ENCODE measurements at places on chromosomes 1 and 21.

DNA sequence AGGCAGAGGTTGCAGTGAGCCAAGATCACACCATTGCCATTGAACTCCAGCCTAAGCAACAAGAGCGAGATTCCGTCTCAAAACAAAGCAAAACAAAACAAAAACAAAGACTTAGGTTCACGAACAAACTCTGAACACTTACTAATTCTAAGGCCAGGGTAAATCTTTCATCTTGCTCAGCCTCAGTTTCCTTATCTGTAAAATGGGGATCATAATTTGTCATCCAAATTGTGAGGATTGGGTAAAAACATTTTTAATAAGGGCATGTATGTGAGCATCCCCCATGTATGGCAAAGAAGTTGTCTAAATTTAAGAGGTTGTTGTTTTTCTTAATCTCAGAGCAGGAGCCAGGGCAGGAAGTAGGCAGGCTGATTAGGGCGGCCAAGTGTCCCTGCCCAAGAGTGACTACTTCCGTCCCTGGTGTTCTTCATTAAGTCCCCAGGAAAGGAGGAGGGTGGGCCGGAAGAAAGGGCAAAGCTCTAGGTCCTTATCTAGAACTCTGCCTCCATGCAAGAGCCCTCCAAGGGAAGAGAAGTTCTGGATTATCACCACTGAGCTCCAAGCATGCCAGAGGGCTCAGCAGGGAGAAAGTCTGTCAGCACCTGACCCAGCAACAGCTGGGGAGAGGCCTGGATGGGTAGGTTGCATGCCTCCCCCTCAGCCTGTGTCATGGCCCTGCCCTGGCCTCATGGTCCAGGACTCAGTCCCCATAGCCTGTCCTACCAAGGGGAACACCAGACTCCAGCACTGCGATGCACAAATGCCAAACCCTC lies 49.9 kb upstream of the CLIC4 start:
- DNase-seq, result no peak

- no peak for DNase-seq
Measured at GRCh38 chr1:85135392-85135798, 65.4 kb downstream of the SYDE2 start.

DNA sequence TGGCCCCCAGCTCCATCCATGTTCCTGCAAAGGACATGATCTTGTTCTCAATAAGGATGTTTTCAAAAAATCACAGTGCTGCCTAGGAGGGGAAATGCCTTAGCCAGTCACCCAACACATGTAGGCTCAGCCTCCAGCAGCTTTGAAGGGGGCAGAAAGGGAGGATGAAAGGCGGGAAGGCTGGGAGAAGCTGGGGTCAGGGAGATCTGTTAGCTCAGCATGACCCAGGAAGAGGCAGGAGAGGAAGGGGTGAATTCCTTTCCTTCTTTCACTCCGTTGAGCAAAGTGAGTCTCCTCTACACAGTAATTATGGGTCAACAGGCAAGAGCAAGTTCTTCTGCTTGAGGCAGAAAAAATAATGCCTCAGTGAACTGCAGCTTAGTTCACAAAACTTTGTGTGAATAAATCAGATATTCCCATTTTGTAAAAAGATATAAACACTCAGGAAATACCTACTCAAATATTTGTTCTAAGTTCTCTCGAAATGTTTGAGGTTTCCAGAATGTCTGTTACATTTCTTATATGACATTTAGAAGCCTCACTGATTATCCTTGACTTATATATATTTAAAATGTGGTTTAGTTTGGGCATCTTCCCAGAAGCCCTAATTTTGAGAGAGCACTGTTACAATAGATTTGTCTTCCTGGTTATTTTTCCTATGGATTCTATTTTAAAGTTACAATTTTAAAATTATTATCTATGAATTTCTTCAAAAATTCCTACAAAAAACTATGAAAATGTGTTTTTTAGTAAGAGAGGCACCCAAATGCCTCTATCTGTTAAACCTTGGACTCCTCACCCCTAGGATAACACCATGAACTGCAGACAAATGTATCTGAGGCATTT lies 116.8 kb downstream of the KCNJ6 start:
- DNase-seq, result no peak

GRCh38 chr1:64212031-64212430 lies 8.6 kb downstream of the UBE2U start:
- DNase-seq, result no peak

GRCh38 chr1:247746391-247746935 lies 1.5 kb downstream of the OR14A2 start:
- no peak for DNase-seq

- no peak for DNase-seq
Measured at GRCh38 chr1:21742578-21742977, 40.4 kb downstream of the USP48 start.

DNA sequence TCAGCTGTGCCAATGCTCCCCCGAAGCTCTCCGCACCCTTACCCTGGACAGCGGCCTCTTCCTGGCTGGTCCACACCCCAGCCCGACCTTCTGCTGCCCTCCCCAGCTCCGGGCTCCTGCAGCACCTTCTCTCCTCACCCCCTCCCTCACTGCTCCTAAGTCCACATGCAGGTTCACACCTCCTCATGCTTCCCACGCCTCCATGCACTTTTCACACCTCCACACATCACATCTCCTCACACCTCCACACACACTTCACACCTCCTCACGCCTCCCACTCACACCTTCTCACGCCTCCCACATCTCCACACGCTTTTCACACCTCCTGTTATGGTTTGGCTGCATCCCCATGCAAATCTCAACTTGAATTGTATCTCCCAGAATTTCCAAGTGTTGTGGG lies 18.9 kb downstream of the GPR137B start:
- DNase-seq, result no peak

DNA sequence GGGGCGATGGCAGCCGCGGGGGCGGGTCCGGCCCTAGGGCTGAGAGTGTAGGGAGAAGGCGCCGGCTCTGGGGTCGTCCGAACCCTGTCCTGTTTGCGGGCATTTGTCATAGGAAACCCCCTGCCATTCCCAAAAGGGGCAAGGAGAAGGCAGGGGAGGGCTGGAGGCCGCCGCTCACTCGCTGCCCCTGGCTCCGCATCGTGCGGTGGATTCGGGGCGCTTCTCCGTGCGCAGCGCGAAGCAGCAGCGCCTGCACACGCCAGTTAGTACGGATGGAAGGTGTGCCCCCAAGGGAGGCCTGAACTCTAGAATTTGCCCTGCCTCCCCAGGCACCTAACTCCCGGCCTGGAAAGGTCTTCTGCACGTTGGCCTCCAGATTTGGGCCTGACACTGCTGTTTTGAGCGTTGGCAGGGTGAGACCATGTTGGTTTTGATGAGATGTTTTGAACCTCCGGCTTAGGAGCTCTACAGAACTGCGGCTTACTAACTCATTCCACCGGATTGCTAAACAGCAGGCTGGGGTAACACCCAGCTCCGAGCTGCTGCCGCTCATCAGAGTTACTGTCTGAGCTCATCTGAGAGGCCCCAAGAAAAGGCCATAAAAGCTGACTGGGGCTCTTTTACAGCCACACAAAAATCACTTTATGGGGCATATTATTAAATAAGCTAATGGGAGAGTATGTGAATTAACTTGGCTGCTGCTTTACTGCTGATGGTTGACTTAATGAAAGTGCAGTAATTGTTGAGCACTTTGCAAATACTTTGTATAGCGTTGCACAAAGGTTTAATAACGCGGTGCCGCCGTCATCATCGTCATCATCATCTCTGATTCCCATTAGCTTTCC lies 987 bp downstream of the GPR137B start:
- DNase-seq, result no peak

DNA sequence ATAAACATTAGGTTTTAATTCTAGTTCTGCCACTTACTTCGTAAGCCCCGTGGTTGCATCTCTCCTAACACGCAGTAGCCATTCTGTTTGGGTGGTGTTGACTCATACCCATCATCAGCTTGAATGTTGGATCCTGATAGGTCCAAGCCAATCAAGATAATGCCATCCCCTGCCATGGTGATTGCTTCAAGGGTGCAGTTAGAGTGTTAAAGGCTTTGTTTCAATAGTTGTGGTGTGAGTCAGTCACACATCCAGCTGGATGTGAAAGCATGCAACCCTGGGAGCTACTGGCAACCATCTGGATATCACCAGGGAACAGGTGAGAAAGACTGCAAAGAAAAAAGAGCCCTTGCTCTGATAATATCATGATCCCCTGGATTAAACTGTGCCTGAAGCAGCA lies 69.1 kb downstream of the OMA1 start:
- DNase-seq, result no peak

DNA sequence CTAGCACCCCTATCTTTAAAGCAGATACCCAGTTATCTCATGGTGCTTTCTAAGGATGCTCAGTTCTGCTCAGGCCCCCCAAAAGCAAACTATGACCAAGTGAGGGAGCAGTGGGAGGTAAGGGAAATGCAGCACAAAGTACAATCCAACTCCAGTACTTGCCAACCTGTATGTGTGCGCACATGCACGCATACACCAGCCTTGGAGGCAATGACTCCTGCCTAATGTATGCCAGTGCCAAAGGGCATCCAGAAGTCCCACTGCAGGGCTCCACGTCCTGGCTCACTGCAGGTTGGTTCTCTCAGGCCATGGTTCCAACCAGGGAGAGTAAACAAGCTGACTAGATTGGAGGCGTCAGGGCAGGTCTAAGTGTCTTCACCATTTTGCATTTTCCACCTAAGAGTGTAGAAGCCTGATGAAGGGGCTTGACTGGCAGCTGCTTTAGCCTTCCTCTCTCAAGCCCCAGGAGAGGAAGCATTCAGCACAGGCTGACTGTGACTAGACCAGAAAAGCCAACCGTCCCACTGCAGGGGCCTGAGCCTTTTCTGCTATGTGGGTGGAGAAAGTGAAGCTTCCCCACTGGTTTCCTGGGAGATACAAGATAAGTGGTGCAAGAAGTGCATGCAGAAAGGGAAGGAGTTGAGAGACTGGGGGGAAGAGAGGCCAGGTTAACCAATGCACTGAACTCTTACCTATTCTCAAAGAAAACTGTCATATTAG lies 7.7 kb downstream of the AMIGO1 start:
- DNase-seq, result no peak

DNA sequence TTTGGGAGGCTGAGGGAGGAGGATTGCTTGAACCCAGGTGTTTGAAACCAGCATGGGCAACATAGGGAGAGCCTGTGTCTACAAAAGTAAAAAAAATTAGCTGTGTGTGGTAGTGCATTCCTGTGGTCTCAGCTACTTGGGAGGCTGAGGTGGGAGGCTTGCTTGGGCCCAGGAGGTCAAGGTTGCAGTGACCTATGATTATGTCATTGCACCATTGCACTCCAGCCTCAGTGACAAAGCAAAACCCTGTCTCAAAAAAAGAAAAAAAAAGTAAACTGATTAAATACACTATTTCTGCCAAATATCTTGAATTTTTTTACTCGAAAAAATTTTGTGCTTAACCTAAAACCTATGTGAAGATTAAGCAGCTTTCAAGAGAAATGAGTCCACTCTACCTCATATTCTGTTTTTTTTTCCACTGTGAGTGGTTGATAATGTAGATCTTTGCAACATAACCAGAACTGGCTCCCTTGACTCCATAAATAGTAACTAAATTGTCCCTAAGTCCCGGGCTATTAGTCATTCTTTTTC lies 19.4 kb upstream of the ZNF281 start:
- no peak for DNase-seq

- DNase-seq, result no peak
Measured at GRCh38 chr1:29643838-29644440, 407.6 kb downstream of the PTPRU start.

DNA sequence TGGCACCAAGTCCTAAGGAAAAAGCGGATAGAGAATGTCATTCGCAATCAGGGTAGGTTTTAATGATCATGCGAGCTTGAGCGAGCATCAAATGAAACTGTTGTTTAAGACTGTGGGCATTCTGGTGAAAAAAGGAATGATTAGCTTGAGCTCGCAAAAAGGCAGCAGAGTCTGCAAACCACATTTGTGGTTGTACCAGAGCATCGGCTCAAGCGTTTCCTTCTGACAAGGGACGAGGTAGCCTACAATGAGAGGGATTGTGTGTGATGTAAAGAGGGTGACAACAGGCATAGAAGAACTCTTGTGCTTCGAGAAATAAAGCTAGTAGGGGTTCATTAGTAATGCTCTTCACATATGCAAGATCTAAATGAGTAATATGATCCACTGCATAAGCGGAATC lies 11.1 kb upstream of the CD48 start:
- no peak for DNase-seq

DNA sequence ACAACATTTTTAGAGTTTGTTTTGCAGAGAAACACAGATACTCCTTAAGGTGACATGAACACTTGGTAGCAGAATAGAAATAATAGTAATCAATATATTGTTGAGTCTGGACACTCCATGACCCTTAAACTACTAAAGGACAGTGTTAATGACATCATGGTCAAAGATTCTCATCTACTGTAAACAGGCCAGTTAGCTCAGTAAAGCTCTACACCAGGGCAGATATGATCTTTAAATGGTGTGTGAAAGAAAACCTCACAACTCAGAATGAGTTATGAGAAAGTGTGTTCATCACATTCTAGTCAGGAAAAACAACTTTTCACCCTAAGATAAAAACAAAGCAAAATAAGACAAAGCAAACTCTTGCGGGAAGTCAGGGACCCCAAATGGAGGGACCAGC lies 58.1 kb upstream of the ADAMTS5 start:
- no peak for DNase-seq

GRCh38 chr1:159999204-159999603 lies 32.6 kb downstream of the PIGM start:
- DNase-seq, result no peak

DNA sequence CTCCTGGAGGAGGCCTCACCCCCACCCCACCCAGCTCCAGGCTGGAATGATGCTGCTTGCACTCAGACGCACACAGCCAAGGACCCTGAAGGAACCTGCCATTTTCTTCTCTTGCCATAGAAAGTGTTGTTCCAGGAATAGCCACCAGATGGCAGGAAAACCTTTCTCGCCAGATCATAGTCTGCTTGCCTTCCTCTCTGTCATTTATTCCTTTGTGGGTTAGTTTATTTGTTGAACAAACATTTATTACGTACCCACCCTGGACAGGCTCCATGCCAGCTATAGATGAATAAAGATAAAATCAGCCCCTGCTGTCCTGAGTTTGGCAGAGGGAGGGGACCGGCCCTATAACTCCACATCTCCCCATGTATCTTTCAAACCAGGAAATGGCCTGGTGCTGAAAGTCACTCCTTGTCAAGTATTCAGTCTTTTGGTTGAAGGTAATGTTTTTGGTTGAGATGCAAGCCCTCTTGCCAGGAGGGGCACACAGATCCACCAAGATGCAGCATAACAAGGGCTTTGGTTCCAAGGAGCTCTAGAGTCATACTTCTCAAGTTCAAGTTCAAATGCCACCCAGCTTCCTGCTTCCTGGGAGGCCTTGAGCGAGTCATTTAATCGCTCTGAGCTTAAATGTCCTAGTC lies 7.0 kb upstream of the KCNC4 start:
- DNase-seq, result peak; percentile 50

GRCh38 chr1:234953655-234954405 lies 174.8 kb downstream of the TOMM20 start:
- no peak for DNase-seq

DNA sequence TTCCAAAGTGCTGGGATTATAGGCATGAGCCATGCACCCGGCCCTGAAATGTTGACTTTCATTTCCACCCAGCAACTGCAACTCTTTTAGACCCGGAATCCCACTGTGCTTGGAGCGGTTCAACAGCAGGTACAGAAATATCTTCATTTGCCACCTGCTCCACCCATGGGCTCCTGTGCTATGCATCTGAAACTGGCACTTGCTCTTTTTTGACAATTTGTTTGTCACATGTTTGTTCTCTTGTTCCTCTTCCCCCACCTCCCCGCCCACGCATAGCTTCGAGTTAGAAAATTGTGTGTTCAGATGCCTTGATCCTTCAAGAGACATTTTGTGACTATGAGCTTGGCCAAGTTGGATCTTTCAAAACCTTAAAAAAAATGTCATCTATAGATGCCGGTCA lies 2.4 kb upstream of the IFNLR1 start:
- DNase-seq, result peak; percentile 30
